Dermis microvascular lymphatic vessel endothelial cell (primary cell): ENCODE measurements at places on chromosomes 6 and 20. TPM values are rescaled to one million over a fixed set of nuclear protein-coding genes. Genes with fewer than 3 reads are reported as not detected.

RAET1G gene
- under 0.01 and 0.13 TPM in 2 replicates for total RNA-seq

FOXQ1 gene
- total RNA-seq, result not detected in 2 replicates

MLIP gene
- 1.3 and 2.6 TPM in 2 replicates for total RNA-seq

BPIFB4 gene
- not detected in 2 replicates for total RNA-seq

ZC3H12D gene
- total RNA-seq, result under 0.01 TPM in 2 replicates

SNAP91 gene
- total RNA-seq, result 0.13 and 1.3 TPM in 2 replicates

TNFRSF6B gene
- total RNA-seq, result 3.9 and 15.4 TPM in 2 replicates

CAGE1 gene
- under 0.01 and 0.13 TPM in 2 replicates for total RNA-seq

CTNNBL1 gene
- total RNA-seq, result 22.7 and 22.8 TPM in 2 replicates

PKHD1 gene
- not detected in 2 replicates for total RNA-seq

CFAP61 gene
- total RNA-seq, result not detected in 2 replicates

RAET1L gene
- not detected in 2 replicates for total RNA-seq

GSTA2 gene
- not detected in 2 replicates for total RNA-seq

NPEPL1 gene
- 17.6 and 31.2 TPM in 2 replicates for total RNA-seq

NRSN1 gene
- not detected in 2 replicates for total RNA-seq
